Activated effector memory CD4-positive, alpha-beta T cell treated with Interleukin-2 at 50 U/mL for 16 hours (primary cell): ENCODE measurements at places on chromosomes 7 and 10.

DNA sequence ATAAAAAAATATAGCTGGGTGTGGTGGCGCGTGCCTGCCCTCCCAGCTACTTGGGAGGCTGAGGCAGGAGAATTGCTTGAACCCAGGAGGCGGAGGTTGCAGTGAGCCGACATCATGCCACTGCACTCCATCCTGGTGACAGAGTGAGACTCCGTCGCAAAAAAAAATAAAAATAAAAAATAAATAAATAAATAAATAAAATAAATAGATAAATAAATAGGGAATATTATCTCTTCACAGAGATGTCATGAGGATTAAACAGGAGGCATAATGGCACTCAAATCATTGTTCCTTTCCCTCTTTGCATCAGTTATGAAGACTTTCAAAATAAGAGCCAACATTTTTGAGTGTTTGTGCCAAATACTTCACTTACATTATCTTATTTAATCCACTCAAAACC, 32.0 kb upstream of the BMPR1A start:
- no peak for DNase-seq

GRCh38 chr10:21513405-21513788, 12.1 kb downstream of the SKIDA1 start:
- no peak for DNase-seq

- DNase-seq = no peak
Measured at GRCh38 chr7:4257146-4258111, 424.7 kb upstream of the FOXK1 start.

DNA sequence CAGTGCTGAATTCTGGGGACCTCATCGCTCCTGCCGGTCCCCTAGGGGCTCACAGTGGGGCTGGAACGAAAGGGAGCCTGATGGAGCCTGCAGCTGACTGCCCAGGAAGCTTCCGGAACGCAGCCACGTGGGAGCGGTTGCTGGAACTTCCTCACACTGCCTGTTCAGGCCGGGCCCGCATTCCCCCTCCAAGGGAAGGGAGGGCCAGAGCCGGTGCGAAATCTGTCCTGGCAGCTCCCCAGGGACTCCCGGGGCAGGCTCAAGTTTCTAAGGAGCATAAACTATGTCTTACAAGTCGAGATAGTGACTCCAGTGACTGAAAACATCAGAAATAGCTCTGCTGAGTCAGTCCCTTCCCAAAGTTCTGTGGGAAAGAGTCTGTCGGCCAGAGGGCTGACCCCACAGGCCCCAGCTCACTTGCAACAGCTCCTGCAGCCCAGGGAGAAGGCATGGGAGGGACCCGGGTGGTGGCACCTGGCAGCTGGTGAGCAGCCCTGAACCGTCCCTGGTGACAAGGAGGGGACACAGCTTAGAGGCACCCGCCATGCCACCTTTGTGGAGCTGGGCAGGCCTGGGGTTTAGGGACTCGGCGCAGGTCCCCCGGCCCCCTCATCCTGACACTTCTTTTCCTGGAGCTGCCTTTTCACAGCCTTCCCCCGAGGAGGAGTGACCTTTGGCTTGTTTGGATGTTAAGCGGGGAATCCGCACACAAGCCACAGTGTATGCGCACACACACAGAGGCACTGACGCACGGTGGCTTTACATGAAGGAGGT, 47.6 kb downstream of the PDGFA start:
- no peak for DNase-seq

- no peak for DNase-seq
Measured at GRCh38 chr7:122438006-122438405, 133.5 kb upstream of the FEZF1 start.

DNA sequence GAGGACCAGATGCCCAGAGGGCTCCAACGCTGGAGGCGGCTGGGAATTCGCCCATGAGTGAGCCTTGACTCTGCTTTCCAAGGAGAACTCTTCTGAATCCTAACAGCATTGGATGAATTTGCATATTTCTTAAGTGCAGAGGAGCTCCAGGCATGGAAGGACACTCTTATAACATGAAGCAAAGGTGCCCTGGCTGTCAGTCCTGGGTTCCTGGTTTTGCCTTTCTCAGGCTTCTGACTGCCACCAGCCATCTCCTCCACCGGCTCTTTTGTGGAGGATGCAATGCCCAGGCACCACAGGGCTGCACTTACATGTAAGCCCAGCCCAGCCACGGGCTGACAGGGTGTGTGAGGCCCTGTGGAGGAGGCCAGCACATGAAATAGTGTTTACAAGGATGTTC, 8.2 kb downstream of the CLRN3 start:
- DNase-seq = no peak

- no peak for DNase-seq
Measured at GRCh38 chr7:24328050-24328449, 44.1 kb downstream of the NPY start.

GRCh38 chr7:142153400-142153799, 41.9 kb downstream of the MGAM2 start:
- DNase-seq = no peak

DNA sequence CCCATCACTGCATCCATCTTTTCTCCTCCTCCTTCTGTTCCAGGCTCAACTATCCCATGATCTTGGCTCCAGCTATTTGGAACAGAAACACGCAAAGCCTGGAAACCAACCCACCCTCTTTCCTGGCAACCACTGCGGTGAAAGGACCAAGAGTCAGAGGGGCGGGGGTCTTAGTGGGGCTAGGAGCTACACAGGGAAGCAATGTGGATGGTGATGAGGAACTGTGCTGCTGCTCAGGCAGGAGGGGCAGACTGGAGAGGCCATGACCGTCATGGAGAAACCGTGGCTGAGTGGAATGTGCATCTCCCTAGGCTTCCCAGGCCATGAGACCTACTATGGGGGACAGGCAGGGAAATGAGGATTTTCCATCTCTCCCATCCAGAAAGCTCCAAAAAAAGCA, 25.6 kb downstream of the PLAC9 start:
- DNase-seq = no peak

GRCh38 chr7:130143986-130144311, 61.3 kb downstream of the TMEM209 start:
- no peak for DNase-seq
